Central memory CD8-positive, alpha-beta T cell (primary cell): ENCODE measurements at places on chromosomes 3 and 15.

GRCh38 chr3:158845765-158846350 lies 44.0 kb downstream of the MFSD1 start:
- no peak for DNase-seq

DNA sequence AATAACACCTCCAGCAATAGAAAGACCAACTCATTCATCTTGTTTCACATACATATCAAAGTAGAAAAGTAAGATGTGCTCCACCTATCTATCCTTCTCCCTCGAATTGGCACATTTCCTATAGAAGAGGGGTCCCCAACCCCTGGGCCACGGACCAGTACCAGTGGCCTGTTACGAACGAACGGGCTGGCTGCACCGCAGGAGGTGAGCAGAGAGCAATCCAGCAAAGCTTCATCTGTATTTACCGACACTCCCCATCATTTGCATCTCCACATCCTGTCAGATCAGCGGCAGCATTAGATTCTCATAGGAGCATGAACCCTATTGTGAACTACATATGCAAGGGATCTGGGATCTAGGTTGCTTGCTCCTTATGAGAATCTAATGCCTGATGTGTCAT lies 95.0 kb upstream of the CGNL1 start:
- no peak for DNase-seq

- no peak for DNase-seq
Measured at GRCh38 chr3:29936766-29937165, 655.9 kb downstream of the RBMS3 start.

GRCh38 chr15:47742742-47743141 lies 25.4 kb downstream of the SEMA6D start:
- DNase-seq, result no peak

DNA sequence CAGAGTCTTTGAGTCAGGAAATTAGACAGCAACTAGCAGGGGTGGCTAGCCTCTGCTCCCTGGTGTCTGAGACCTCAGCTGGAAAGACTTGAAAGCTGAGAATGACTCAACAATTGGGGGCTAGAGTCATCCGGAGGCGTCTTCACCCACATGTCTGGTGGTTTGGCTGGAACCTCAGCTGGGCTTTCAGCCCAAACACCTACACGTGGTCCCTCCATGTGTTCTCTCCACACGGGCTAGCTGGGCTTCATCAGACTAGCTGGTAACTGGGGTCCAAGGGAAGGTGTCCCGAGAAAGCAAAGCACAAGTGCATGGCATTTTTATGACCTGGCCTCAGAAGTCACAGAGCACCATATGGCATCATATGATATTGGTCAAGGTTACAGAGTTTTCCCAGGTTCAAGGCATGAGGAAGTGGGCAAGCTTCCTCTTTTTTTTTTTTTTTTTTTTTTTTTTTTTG lies 19.9 kb upstream of the ABHD2 start:
- DNase-seq, result no peak

DNA sequence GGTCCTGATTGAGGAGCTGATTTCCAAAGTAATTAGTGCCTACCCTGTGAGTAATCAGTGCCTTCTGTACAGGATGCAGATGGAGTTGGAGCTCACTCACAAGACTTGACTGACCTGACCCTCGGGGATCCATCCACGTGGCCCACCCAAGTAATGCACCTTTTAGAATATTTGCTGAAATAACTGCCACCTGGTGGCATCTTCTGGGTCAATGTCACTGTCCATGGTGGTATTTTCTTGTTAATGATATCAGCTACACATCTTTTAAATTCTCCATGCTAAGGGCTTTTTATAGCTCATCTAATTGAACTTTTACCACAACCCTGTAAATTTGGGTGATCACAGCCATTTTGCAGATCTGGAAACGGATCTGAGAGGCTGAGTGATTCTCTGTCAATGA lies 74.3 kb upstream of the ANKRD34C start:
- no peak for DNase-seq

- no peak for DNase-seq
Measured at GRCh38 chr3:26208201-26208600, 414.4 kb upstream of the LRRC3B start.
